ENCODE measurements at places on chromosomes 6 and 20.

DNA sequence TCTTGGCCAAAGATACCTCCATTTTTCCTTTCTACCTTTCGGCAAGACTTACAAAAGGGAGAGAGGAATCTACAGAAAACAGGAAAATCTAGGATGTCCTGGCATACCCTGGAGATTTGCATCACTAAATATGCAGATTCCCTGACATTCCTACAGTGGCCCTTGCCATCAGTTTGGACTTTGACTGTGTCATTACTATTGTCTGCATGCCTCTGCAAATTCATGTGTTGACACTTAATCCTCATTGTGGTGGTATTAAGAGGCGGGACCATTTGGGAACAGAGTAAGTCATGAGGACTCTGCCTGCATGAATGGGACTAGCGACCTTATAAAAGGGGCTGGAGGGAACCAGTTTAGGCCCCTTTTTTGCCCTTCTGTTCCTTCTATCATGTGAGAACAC is 50.5 kb upstream of the DTNBP1 start:
- DNase-seq, result no peak

GRCh38 chr6:53924277-53924676 is 129.5 kb downstream of the LRRC1 start:
- DNase-seq, result no peak

DNA sequence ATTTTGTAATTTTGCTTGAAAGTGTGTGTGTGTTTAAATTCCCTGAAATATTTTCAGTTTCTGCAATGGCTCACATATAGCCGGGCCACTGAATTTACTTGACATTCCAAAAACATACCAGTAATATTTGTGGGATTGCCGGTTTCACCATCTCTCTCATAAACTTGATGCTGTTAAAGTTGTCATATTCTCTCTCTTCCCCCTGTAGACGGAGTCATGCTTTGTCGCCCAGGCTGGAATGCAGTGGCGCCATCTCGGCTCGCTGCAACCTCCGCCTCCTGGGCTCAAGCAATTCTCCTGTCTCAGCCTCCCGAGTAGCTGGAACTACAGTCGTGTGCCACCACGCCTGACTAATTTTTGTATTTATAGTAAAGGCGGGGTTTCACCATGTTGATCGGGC is 122.1 kb downstream of the TIAM2 start:
- no peak for DNase-seq

- DNase-seq, result no peak
Observed at GRCh38 chr6:160581406-160581805, 82.7 kb downstream of the LPA start.

- no peak for DNase-seq
Observed at GRCh38 chr6:160510199-160510598, 153.9 kb downstream of the LPA start.

DNA sequence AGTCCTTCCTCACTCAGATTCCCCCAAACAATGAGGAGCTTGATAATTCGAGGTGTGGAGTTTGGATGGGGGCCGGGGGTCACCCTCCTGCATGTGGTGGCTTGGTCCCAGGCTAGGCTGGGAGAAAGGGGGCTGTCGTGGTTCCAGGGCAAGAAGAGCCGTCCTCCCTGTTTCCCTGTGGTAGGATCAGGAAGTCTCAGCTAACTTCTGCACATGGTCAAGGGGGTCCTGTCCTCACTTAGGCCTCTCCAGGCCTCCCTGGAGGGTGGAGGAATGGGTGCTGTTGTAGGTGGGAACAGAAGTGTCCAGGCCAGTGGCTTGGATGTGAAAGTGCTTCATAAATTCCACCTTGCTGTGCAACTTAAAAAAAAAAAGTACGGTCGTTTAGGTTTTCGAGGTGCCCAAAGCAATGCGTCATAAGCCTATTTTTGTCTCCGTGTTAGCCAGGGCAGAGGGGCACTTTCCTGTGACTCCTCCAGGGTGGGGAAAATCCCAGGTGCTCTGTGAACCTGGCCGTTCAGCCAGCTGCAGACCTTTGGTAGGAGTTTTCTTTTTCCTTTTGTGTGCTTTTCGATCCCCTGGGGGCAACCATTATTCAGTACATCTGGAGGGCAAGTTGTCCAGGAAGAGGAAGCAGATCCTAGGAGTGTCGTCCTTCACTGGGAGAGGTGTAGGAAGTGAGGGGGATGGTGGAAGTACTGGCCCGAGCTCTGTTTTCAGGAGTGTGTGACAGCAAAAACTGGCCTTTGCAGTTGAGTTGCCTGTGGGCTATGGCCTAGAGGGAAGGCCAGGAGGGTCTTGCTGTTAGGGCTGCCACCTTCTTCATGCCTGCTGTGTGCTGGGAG is 9.6 kb downstream of the IGF2R start:
- peak; percentile 40 for DNase-seq

GRCh38 chr6:34490390-34491090 is 24.7 kb downstream of the PACSIN1 start:
- no peak for DNase-seq

DNA sequence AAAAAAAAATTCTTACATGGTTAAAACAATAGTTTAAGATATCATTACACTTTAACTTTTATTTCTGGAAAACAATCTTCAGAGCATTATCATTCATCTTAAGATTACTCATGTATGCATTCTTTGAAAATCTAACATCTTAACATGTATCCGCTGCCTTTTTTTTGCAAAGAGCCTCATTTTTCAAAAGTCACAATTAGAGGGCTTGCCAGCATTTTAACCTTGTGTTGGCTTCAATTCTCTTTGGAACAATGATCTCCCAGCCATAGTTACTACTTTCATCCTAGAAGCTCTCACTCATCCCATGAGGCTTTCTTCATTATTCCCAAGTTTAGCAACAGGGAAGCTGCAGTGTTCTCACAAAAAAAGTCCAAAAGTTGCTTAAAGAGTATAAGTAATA is 330.8 kb downstream of the BCKDHB start:
- no peak for DNase-seq

DNA sequence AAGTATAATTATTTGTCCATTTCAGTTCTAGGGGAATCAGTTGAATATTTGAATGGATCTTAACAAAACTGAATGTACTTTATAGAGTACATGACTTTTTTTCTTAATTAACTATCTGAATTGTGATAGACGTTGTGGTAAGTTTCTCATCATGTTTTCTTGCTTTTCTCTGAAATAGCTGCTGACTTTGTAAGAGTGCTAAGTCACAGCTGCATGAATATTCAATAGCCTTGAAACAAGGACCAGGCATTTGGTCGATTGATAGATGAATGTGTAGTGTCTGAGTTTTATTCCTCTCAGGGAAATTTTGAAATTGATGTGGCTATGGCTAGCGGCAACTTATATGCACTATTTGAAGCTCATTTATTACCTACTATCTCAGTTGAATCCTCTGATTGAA is 56.0 kb downstream of the ADGRB3 start:
- DNase-seq, result no peak

Measured in stimulated activated CD8-positive, alpha-beta memory T cell treated with anti-CD3 and anti-CD28 coated beads, Interleukin-2, amount 100 ng/mL, for 48 hours (primary cell).